ENCODE measurements at places on chromosomes 12 and 14.

DNA sequence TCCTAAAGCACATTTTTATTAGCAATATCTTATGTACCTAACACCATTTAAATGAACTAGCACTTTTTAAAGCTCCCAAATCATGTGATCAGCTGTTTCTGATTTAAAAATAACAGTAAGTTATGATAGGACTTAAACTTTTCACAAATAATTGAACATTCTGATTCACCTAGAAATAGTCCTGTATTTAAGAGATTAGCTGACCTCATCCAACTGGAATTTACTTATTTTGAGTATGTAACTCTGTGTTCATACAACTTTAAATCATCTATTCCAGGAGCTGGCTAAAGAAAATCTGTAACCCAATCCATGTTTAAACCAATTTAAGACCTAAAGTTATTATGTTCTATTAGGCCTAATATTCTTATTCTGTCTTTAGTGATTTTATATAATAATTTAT is 184.3 kb downstream of the CCDC91 start:
- no peak for DNase-seq

GRCh38 chr14:76355771-76356170 is 20.2 kb upstream of the ESRRB start:
- no peak for DNase-seq

DNA sequence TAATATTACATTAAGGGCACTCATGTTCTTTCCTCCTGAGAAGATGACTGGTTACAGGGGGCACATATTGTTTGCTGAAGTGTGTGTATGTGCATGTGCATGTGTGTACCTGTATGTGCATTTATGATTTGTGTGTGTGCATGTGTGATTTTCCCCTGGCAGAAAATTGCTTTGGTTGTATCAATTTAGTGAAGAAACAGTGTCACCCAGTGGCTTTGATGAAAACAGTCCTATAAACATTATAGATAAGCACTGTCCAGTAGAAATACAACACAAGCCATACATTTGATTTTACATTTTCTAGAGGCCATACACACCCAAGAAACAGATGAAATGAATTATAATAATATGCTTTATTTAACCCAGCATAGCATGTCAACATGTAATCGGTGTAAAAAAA is 8.6 kb downstream of the PDE3A start:
- DNase-seq, result no peak

- DNase-seq, result peak; percentile 8
These were observed 743 bp downstream of the PUS1 start for GRCh38 chr12:131929581-131930456.

DNA sequence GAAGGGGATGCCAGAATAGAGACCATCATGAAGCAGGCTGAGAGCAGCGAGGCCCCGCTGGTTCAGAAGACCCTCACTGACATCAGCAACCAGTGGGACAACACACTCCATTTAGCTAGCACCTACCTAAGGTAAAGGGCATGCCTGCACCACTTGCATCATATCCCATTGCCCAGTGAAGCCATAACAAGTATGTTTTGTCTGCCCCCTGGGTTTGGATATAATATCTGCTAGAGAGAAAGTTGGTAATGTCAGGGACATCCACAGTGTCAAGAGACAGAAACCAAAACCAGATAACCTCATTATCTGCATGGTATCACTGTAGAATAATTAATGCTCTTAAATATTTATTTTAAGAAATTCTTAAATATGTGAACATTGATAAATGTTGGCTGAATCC is 173.8 kb downstream of the SYNE2 start:
- no peak for DNase-seq

- no peak for DNase-seq
These were observed 415.4 kb downstream of the ZFP36L1 start for GRCh38 chr14:68377459-68377858.

DNA sequence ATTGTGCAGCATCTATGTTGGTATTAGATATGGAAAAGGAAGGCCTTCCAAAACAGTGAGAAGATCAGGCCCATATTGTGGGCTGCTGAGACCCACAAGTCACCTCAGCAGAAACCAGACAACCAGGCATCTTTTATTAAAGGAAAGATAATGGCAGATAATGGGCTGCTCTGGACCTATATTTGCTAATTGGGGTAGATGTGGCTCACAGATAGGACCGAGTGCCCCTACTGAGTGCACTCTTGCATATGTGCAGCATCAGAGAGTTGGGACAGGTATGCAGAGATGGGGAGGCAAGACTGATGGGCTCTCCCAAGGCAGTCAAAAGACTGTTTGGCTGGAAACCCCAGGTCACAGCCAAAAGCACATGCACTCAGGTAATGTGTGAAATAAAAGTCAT is 149.8 kb upstream of the GZMB start:
- no peak for DNase-seq

- peak; percentile 21 for DNase-seq
These were observed 50.9 kb upstream of the BICDL1 start for GRCh38 chr12:119938049-119938667.

- DNase-seq, result no peak
These were observed 180.5 kb downstream of the CAND1 start for GRCh38 chr12:67449591-67450052.
